ENCODE measurements at places on chromosomes 6 and 20. TPM values are rescaled to one million over a fixed set of nuclear protein-coding genes. Genes with fewer than 3 reads are reported as not detected.

Gene GSTA1
- not detected for total RNA-seq

Gene C20orf173
- not detected for total RNA-seq

Gene PERP
- total RNA-seq: 55.2 TPM

Gene MAP3K7
- 13.5 TPM for total RNA-seq

Measured in mammary microvascular endothelial cell (primary cell).